ENCODE measurements at places on chromosomes 2 and 18. TPM values are rescaled to one million over a fixed set of nuclear protein-coding genes. Genes with fewer than 3 reads are reported as not detected.

IL1RN gene
- total RNA-seq: 0.25 TPM

RUFY4 gene
- total RNA-seq: 0.27 TPM

MOB4 gene
- total RNA-seq: 24.4 TPM

GALNT14 gene
- total RNA-seq: 11.2 TPM

EVA1A gene
- total RNA-seq: 2.8 TPM

KYNU gene
- total RNA-seq: 0.22 TPM

ALLC gene
- total RNA-seq: not detected

SUMO1 gene
- total RNA-seq: 130 TPM

CYP27A1 gene
- total RNA-seq: 1.6 TPM

ZNF396 gene
- 1.3 TPM for total RNA-seq

IL36B gene
- total RNA-seq: not detected

SERPINB4 gene
- total RNA-seq: not detected

DCTN1 gene
- 129 TPM for total RNA-seq

ADGRF3 gene
- total RNA-seq: not detected

FAP gene
- total RNA-seq: not detected

MYO1B gene
- total RNA-seq: 51.7 TPM

MC2R gene
- total RNA-seq: not detected

XDH gene
- total RNA-seq: 0.15 TPM

PASK gene
- total RNA-seq: 45.8 TPM
